ENCODE measurements at places on chromosomes 1 and 21.

GRCh38 chr1:6891781-6892579 lies 106.7 kb downstream of the CAMTA1 start:
- DNase-seq: no peak

DNA sequence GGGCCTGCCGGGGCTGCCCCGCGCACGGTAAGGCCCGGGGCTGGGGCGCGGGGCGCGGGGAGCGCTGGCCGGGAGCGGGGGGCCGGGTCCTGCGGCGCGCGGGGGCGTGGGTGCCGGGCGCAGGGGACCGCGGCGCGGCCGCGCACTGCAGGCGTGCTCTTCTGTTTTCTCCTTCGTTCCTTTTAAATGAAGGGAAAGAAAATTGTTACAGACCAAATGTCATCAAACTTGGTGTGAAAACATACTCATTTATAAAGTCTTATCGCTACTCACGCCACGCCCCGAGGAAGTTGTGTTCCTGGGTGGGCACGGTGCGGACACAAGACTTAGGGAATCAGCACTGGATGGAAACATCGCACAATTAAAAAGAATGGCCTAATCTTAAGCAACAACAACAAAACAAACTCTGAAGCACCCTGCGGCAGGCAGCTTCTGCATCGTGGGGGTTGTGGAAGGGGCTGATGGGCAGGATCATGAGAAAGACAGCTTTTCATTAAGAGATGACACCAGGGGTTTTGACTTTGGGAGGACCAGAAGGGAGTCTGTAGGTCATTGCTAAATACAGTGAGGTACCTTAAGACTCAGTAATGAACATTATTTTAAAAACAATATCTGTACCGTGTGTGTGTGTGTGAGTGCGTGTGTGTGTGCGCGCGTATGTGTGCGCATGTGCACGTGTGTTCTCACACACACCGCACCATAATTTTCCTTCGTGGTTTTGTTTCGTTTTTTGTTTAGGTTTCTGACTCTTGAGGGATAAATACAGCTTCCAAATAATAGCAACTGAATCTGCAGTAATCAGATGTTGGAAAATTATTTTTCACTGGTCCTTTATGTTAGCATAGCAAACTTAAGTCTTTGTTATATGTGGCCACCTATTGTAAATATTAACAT lies 548 bp downstream of the B3GALT5 start:
- no peak for DNase-seq

- DNase-seq: no peak
These were observed 40.7 kb downstream of the TOMM20 start for GRCh38 chr1:235087906-235088305.

GRCh38 chr1:113399062-113399583 lies 8.8 kb downstream of the MAGI3 start:
- DNase-seq: no peak

DNA sequence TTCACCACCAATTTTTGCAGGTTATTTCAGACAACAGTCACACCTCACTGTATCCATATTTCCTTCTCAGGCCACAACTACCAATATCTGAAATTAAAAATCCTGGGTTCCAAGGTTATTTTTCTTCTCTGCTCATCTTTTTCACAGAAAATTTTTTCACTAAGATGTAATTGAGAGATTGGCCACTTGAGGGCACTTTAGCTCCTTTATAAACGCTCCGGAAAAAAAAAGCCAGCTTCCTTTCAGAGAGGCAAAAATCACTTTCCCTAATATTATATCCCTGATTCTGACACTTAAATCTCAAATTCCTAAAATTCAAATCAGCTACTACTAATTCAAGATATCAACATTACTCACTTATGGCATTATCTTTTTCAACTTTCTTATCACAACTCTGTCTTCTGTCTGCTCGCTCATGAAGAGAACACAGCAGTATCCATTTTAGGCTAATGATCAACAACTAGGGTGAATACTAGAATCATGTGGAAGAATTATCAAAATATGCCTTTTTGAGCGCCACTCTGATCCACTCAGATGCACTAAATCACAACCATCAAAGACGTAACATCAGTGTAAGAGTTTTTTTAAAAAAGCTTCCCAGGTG lies 101.4 kb upstream of the RGS1 start:
- no peak for DNase-seq

DNA sequence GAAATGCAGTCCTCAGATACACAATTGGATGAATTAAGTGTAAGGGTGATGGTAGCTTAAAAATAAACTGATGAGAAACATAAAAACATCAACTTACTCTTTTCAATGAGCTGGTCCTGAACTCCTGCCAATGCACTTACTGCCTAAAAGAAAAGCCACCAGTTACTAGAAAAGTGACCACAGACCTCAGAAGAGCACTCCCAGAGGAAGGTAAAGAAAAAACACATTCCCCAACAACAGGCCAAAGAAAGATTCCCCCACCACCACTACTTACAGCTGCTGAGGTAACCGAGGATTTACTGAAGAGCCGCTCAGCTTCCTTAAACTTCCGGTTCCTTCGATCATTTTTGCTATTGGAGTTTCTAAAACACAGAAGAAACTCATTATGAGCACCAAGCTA lies 5.4 kb downstream of the MEAF6 start:
- no peak for DNase-seq

DNA sequence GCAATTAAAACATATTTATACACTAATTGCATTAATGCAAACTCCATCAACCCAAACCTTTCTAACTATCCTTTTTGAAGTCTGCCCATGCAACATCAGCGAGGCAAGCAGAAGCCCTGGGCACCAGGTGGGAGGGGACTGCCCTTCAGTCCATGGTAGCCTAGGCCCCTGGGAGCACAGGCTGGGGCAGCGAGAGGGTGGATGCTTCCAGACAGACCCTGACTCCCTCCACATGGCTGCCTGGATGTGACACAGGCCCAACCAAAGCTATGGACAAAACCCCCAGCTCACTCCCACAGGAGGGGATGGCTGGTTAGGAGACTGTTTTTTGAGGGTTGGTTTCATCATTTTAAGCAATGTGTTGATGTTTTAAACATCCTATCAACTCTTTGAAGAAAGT lies 17.8 kb upstream of the LRRC47 start:
- DNase-seq: no peak

GRCh38 chr1:32494196-32494595 lies 29.3 kb downstream of the ZBTB8B start:
- DNase-seq: no peak

DNA sequence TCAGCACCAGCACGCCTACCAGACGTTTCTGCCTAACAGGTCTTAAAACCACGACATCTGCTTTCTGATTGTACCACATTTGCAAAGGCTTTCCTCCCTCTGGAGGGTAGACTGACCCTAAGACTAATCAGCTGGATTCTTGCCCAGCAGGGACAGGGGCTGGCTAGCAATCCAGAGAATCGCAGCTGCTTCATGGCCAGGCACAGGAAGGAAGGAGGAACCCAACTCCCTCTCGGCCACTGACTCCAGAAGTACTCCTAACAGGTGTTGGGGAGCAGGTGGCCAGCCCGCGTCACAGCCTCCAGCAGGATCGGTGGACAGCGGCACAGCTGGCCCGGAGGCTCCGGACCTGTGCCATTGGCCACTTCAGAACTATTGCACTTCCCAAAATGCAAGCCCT lies 180.8 kb downstream of the NPHP4 start:
- no peak for DNase-seq

Measured in stimulated activated CD8-positive, alpha-beta memory T cell treated with anti-CD3 and anti-CD28 coated beads, Interleukin-7, amount 100 ng/mL, for 1 hour (primary cell).